Activated effector memory CD4-positive, alpha-beta T cell treated with anti-CD3 and anti-CD28 coated beads, Interleukin-2, amount 50 U/mL, for 16 hours (primary cell): ENCODE measurements at places on chromosomes 11 and 22.

- DNase-seq = no peak
Measured at GRCh38 chr11:82837650-82838049, 62.6 kb downstream of the PRCP start.

DNA sequence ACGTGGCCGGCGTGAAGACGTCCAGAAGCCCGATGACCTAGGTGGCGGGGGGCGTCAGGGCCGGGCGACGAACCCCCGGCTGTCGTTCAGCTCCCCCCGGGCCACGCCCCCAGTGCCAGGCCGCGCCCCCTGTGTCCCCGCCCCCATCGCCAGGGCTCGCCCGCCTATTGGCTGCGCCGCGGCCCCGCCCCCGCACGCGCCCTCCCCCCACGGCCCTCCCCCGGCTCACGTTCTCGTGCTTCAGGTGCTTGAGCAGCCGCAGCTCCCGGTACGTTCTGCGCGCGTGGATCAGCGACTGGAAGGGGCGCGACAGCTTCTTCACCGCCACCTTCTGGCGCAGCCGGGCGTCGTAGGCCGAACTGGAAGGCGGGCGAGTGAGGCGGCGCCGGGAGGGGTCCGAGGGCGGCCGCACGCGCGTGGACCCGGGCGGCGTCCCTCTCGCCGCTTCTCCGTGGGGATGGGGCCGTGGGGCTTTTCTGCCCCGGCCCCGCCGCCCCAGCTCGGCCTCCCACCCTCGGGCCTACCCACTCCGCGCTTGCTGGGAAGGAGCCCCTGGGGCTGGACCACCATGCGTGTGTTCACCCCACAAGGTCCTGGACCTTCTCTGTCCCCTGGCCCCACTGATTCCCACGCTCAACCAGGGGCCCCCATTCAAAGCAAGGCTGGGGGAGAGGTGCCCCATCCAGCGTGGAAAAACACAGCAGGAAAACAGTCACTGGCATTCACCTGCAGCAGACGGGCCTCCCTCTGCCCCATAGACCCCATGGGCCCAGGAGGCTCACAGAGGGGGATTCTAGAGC, 2.4 kb downstream of the MAPK11 start:
- DNase-seq = peak; percentile 84

DNA sequence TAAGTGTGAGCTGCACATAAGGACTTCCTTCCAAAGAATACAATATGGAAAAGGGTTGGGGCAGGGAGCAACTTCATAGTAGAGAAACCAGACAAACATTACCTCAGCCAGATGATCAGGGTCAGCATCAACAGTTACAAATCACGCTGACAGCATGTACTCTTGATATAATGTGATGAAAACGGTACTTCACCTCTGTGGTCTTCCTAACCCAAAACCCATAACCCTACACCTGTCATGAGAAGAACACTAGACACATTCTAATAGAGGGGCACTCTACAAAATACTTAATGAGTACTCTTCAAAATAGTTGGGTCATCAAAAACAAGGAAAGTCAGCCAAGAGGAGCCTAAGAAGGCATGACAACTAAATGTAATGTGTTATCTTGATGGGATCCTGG, 43.9 kb downstream of the RRAS2 start:
- DNase-seq = no peak

GRCh38 chr11:9015677-9016076, 11.9 kb upstream of the NRIP3 start:
- DNase-seq = peak; percentile 80

DNA sequence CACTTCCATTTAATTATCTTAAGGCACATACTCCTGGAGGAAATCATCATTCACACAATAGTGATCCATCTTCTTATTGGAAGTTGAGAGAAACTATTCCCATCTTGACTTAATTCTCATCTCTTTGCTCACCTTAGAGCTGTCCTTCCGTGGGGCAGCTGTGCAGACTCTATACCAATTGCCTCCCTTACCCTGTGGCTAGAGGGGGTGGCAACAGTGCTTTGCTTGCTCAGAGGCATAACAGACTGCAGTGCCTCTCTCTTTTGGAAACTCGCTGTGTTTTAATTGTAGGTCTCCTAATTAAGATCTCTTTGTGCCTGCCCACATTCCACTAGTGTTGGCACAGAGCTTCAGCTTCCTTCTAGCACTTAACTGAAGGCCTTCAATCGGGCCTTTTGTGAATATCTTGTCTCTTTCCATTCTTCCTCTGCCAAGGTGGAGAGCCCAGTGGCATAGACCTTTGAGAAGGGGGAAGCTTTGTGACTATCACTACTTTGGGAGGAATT, 5.5 kb downstream of the KMT2A start:
- peak; percentile 66 for DNase-seq

- no peak for DNase-seq
Measured at GRCh38 chr11:35011944-35012343, 95.5 kb downstream of the PDHX start.

DNA sequence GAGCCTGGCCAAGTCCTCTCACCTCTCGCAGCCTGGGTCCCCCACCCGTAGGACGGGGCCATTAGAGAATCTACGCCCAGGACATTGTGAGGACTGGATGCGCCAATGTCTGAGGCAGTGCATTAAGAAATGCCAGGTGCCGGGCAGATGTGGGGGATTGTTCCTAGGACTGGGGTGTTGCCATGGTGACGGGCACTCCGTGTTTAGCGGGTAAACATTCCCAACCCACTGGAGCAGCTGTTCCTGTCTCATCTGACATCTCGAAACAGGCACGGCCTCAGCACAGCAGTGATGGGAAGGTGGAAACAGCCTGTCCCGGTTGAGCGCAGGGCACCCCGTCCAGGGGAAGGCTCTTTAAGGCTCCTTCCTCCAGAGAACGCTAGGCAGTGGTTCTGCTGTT, 99.6 kb upstream of the RTL6 start:
- no peak for DNase-seq

GRCh38 chr11:77175869-77176539, 48.0 kb downstream of the MYO7A start:
- no peak for DNase-seq

DNA sequence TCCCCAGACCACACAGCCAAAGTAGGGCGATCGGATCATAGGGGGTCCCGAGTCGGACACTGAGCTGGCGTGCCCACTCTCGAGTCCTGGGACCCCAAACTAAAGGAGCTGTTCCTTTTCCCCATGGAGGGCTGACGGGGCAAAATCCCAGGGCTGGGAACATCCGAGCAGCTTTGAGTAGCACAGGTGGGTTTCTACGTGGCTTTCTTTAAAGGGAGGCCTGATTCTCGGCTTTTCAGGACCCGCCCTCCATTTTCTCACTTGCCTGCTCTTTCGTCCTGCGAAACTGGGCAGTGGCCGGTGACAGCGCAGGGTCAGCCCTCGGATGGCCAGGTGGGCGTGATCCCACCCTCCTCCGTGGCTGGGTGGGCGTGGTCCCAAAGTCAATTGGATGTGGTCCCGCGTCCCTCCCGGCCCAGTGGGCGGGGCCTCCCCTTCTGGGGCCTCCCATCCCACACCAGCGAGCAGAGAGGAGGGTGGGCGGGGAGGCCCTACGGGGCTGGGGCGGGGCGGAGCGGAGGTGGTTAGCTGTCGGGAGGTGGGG, 17.5 kb upstream of the TXNRD2 start:
- no peak for DNase-seq

DNA sequence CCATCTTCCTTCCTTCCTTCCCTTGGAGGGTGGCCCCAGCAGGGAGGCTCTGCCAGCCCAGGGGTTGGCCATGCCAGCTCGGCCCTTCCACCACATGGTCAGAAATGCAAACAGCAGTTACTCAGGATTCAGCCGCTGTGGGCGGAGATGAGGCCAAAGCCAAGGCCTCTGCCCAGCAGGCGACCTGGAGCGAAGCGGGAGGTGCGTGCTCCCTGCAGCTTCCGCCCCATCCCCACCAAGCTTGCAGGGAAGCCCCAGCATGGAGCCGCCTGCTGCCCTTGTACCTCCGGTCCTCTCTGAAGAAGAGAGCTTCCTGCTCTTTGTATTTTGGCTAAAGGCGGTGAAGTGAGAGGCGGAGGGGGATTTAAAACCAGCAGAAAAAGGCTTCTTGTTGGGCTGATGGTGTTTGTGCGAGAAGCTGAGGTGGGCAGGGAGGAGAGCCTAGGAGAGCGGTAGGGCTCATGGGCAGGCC, 50.4 kb downstream of the ANO1 start:
- no peak for DNase-seq

DNA sequence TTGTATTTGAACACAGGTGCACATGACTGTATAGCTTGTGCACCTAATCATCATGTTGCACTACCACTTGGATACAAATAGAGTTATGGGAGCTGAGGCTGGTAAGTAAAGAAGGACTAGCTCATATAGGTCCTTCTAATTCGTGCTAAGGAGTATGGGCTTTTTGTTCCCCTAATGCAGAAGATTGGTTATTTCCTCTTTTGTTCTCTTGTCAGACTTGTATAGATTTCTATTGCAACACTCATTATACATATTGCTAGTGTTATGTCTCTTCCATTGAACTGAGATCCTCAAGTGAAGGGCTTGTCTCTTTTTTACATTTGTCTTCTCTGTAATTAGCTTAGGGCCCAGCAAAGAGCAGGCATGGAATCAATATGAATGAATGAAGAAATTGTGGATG, 54.1 kb upstream of the ARHGAP20 start:
- no peak for DNase-seq

- DNase-seq = no peak
Measured at GRCh38 chr11:12253843-12254281, 123.5 kb upstream of the PARVA start.

DNA sequence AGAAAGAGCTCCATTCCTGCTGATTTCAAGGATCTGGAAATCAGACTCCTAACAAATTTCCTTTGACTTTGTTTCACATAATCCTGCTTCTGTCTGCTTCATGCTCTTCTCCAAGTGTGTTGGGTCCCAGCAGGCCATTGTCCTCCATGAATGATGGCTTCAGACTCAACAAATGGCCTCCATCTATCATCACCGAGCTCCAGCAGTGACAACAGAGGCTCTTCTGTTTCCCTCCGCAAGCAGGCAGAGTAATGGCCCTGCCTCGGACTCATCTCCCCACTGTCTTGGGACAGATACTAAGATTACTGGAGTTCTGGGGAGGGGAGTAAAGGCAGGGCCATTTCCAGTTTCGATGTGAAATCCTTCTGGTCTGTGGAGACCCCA, 127.3 kb downstream of the TENM4 start:
- DNase-seq = no peak
